Daoy (cell line): ENCODE measurements at places on chromosomes 4 and X. TPM values are rescaled to one million over a fixed set of nuclear protein-coding genes. Genes with fewer than 3 reads are reported as not detected.

DNA sequence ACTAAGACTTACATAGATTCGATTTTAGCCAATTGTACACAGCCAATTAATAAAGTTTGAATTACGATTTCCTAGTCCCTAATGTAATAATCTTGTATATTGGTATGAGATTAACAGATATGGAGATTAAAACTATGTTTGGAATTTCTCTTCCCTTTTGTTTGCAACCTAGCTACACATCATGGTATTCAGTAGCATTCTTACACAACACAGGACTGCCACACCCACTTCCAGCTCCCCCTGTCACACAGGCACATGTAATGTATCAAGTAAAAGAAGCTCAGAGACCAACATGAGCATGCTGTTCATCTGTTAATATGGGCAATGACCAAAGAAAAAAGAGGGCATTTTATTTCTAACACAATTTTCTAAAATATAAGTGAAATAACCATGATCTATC, 12.8 kb downstream of the SLC6A14 start:
- DNase-seq, result no peak

DNA sequence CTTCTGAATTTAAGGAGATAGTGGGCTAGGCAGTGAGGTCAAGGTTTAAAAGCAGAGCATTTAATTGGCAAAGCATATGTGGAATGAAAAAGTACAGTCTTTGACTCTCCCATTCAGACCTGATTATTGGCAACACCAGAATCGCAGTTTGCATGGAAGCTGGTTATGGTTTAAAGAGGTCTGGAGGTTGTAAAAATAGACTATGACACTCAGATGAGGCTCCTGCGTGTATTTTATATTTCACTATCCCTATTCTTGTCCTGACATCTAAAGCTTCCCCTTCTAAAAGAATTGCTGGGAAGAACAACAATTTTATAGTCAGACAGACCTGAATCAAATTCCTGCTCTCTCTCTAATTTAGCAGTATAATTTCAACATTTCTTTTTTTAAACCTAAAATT, 302.9 kb downstream of the PCDH7 start:
- DNase-seq, result no peak

DNA sequence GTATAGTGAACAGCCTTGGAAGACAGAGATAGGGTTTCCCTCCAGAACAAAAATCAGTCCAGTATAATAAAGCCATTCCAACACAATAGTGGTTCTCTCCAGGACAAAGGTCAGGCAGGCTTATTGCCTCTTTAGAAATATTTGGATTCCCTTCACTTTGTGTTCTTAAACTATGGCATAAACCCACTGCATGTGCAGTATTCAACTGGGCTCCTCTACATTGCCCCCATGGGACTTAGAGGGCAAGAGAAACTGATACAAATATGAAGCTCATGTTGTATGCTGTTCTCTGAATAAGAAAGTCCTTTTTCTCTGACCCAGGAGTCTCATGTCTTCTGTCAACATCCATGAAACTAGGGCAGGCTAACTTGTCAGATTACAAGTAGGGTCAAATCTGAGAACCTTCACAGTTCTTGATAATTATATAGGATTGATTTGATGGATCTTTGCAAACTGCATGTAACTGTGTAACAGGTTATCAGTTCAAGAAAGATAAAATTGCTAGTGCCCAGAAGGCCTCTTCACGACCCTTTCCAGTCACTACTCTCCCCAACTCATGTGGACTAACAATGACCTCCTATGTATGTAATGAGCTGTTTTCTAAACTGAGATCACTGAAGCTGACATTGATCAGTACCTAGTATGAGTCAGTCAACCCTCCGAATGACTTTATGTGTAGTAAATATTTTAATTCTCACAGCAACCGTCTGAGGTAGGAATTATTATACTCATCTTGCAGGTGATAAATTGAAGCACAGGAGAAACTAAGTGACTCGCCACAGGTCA, 31.9 kb upstream of the FAM9C start:
- DNase-seq, result no peak

Gene FGF13
- total RNA-seq, result 4.4 and 6.0 TPM in 2 replicates

Gene FRG2
- total RNA-seq, result 0.11 TPM in 1 of 2 replicates, not detected in the other

GRCh38 chrX:118773782-118774181, 46.4 kb downstream of the IL13RA1 start:
- no peak for DNase-seq

DNA sequence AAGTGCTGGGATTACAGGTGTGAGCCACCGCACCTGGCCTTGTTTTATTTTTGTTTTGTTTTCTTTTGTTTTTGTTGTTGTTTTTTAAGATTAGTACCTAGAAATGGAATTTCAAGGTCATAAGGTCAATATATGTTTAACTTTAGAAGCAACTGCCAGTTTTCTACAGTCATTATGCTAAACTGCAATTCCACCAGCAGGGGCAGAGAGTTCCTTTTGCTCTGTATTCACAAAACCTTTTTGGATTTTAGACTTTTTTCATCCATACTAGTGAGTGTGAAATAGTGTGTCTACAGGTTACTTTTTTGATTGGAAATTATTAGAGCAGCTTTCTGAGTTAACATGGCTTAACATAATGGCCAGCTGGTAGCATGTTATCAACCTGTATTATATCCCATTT, 580.6 kb downstream of the TRIML1 start:
- DNase-seq, result no peak

DNA sequence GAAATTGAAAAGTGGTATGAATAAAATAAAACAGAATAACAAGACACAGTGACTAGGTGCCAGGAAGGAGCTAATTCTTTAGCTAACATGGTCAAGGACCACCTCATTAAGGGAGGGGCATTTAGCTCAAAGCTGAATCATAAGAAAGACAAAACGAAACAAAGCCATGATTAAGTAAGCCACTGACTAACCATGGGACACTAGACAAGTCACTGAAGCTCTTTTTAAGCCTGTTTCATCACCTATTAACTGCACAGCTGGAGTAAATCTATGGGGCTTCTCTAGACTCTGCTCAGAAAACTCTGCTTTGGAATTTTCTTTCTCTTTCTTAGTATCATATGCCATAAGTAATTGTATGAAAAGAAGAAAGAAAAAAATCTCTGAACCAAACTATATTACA, 49.8 kb upstream of the C1QTNF7 start:
- peak; percentile 40 for DNase-seq

DNA sequence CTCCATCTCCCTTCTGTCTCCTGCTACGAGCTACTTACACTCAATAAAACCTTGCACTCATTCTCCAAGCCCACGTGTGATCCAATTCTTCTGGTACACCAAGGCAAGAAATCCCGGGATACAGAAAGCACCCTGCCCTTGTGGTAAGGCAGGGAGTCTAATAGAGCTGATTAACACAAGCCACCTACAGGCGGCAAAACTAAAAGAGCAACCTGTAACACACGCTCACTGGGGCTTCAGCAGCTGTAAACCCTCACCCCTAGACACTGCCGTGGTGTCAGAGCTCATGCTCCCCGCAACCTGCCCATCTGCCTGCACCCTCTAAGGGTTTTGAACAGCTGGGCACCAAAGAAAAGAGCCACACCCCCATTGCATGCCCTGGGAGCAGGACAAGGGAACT, 755.4 kb upstream of the HTR2C start:
- no peak for DNase-seq

DNA sequence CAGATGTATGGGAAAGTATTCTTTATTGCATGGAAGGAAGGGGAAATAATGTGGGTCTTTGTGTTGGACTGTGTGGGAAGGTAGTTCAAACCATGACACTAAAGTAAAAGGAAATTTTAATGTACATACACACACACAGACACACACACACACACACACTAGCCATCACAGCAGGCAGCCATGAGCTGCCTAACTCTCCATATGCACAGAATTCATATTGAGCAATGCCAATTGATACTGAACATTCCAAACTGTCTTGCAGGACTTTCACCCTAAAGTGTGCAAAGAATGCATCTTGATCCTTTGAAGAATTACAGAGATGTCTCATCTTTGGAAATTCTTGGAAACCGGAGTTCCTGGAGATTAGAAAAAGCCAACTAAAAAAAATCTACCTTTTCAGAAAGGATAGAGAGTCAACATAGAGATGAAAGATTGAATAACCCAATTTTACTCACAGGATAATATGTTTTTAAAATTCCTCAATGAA, 120.6 kb upstream of the MBNL3 start:
- no peak for DNase-seq

GRCh38 chr4:168451331-168451730, 29.0 kb downstream of the DDX60L start:
- no peak for DNase-seq

DNA sequence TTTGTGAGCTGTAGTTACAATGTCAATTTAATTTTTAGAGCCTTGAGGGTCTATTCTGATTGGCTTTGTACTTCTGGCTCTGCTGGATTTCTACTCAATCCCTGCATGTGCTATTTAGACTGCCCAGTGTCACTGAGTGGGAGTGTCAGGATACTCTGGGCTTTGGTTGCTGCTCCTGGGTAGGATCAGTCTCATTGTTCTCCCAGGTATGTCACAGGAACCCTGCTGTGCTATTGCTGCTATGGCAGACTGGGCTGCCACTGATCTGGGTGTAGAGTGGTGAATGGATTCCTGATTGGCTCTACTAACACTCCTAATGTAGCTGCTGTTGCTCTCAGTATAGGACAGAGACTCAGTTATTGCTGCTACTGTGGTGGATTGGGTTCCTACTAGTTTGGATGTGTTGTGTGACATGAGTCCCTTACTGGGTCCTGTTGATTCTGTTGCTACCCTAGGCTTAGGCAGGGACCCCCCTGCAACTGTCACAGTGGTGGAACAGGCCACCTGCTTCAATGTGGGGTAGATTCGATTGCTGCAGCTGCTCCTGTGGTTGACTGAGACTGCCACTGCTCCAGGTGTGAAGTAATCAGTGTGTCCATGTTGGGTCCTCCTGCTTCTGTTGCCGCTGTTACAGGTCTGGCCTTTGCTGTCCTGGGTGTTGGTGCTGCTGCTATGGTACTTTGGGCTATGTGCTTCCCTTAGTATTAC, 707.8 kb upstream of the AMOT start:
- DNase-seq, result no peak

Gene SRPK3
- total RNA-seq, result 0.11 and 0.54 TPM in 2 replicates

Gene PHKA1
- total RNA-seq, result 6.4 and 9.5 TPM in 2 replicates

Gene HMX1
- 2.7 and 5.0 TPM in 2 replicates for total RNA-seq
